Hepatocyte (in vitro differentiated cells): ENCODE measurements at places on chromosomes 5 and 9. TPM values are rescaled to one million over a fixed set of nuclear protein-coding genes. Genes with fewer than 3 reads are reported as not detected.

Gene OXCT1
- total RNA-seq, result 12.6 and 16.9 TPM in 2 replicates

DNA sequence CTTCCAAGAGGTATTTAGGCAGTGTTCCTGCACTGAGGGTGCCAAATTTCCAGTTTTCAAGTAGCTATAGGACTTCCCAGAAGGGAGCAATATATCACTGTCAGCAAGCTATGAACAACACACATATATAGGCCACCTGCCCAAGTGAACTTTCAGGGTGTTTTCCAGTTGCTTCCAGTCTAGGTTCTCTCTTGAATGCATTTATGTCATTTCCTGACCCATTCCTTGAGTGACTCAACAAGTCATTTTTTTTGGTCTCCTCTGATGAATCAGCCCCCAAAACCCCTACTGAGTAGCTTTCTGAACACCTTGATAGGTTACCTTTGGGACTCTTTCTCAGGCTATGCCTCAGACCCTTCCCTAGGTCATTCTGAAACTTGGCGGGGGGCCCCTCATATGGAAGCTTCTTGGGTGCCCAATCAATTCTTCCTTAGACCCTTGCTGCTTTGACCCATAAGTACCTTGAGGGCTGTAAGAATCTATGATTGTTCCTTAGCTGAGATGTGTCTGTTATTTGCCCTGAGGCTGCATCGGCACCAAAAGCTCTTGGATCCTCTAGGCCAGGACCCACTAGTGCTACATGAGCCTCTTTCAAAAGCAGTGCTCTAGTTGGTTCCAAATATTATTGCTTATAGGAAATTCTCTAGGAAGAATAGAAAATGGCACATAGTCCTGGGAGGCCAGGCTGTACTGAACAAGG, 12.4 kb downstream of the DNAJB5 start:
- no peak overlapping the region for H3K4me3 ChIP-seq
- H3K27me3 ChIP-seq, result no peaks in the 10 kb centered on the region
- peaks cover 10% of the 10 kb centered on the region for H3K4me1 ChIP-seq
- no peak overlapping the region for H3K27ac ChIP-seq
- DNase-seq, result no peak

DNA sequence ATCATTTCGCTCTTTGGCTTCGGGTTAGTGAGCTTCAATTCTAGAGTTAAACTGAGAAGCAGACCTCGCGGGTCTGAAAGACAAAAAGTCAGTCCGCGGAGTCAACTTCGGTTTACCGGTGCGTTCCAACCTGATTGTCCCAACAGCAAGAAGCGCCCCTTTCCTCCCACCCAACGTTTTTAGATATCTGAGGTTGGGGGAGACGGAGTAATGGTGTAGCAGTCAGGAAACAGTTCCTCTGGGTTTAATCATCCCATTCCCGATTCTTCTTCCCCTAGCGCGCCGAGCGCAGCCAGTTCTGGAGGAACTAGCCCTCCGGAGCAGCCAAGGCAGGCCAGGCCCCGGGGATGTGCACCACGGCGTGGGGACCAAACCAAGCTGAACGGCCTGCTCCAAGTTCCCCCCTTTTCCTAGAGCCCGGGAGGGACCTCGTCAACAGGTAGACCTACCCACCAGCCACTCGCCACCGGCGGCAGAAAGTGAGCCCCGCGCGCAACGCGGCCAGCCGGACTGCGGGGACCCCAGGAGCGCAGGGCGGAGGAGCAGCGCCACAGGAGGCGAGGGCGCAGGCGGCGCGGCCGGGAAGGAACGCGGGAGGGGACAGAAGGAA, 622 bp upstream of the ISL1 start:
- no peaks in the 10 kb centered on the region for H3K36me3 ChIP-seq
- H3K27me3 ChIP-seq, result peaks cover 84% of the 10 kb centered on the region
- peak; percentile 34 for DNase-seq
- no peaks in the 10 kb centered on the region for H3K4me1 ChIP-seq
- peak overlapping the region; percentile 56 for H3K4me3 ChIP-seq

GRCh38 chr9:93116072-93116961, 17.7 kb downstream of the NINJ1 start:
- H3K36me3 ChIP-seq, result no peaks in the 10 kb centered on the region
- peaks cover 4% of the 10 kb centered on the region for H3K4me1 ChIP-seq

Gene PHF24
- 0.08 and 0.67 TPM in 2 replicates for total RNA-seq

GRCh38 chr5:79692596-79692995, 3.0 kb downstream of the CMYA5 start:
- H3K36me3 ChIP-seq, result no peaks in the 10 kb centered on the region
- H3K27me3 ChIP-seq, result no peaks in the 10 kb centered on the region
- H3K27ac ChIP-seq, result no peak overlapping the region
- peaks cover 7% of the 10 kb centered on the region for H3K4me1 ChIP-seq

- DNase-seq, result no peak
- no peak overlapping the region for H3K4me3 ChIP-seq
- H3K27me3 ChIP-seq, result no peaks in the 10 kb centered on the region
- no peaks in the 10 kb centered on the region for H3K36me3 ChIP-seq
These were observed 106.3 kb upstream of the SNX2 start for GRCh38 chr5:122668552-122668951.

- no peaks in the 10 kb centered on the region for H3K36me3 ChIP-seq
- H3K27ac ChIP-seq, result no peak overlapping the region
- no peak for DNase-seq
- H3K4me1 ChIP-seq, result peaks cover 3% of the 10 kb centered on the region
- no peaks in the 10 kb centered on the region for H3K27me3 ChIP-seq
- no peak overlapping the region for H3K4me3 ChIP-seq
These were observed 153.7 kb downstream of the ADAMTS12 start for GRCh38 chr5:33738097-33738496.

DNA sequence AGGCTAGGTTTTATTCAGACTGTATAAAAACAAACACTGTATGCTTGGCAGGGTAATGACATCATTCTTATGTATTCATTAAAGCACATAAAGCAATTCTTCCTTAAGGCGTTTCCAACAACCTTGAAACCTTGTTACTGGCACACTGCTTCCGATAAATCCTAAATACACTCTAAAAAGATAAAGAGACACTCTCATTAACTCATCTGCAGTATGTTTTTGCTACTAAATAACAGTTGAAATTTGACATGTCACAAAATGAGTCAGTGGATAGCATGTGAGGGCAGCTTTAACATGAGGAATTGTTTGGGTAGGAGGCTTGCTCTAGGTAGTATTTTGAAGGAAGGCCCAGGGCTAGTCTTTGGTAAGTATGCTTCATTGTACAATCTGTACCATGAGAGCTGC, 13.7 kb downstream of the YIPF5 start:
- peak overlapping the region; percentile 45 for H3K27ac ChIP-seq
- no peak for DNase-seq
- no peaks in the 10 kb centered on the region for H3K36me3 ChIP-seq
- no peaks in the 10 kb centered on the region for H3K27me3 ChIP-seq

DNA sequence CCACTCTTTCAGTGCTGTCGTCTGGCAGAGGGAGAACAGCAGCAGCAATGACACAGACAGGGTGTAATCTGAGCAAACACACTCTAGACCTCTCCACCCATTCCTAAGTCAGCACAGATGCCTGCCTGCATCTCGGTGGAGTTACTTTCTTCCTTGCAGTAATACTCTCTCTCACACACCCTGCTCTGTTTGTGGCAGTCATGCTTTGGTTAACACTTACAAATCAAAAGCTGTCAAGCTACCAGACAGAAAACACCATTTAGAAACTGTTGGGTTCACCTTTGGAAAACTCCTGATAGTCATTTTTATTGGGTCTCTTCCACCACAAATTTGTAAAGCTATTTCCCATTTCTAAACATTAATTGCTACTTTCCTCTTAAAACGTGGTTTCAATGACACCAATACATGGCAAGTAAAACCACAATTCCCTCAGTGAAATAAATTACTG, 27.3 kb downstream of the LHFPL2 start:
- H3K4me3 ChIP-seq, result no peak overlapping the region
- H3K36me3 ChIP-seq, result no peaks in the 10 kb centered on the region
- no peaks in the 10 kb centered on the region for H3K27me3 ChIP-seq
- no peak overlapping the region for H3K27ac ChIP-seq

Gene TAF11L5
- not detected in 2 replicates for total RNA-seq

DNA sequence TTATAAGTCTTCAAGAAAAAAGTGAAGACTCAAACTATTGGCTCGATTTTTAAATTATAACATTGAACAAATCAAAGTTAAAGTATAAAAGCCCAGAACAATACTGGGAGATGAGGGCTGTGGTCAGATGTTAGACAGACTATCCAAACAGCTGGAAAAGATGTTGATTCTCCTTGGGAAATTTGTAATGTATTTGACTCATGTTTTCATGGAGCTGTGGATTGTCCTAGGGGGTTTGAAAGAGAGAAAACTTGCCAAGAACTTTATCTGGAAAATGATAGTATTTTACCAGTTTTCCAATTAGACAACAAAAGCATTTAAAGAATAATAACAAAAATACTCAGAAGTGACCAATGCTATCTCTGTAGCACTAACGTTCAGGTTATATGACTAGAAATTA, 339.2 kb downstream of the ARL15 start:
- H3K36me3 ChIP-seq, result no peaks in the 10 kb centered on the region
- no peak overlapping the region for H3K27ac ChIP-seq
- DNase-seq, result no peak
- H3K4me1 ChIP-seq, result no peaks in the 10 kb centered on the region
- H3K27me3 ChIP-seq, result no peaks in the 10 kb centered on the region

Gene ANKRD18A
- total RNA-seq, result 0.08 and 0.53 TPM in 2 replicates

Gene CARD9
- 0.68 and 0.80 TPM in 2 replicates for total RNA-seq

- no peak overlapping the region for H3K27ac ChIP-seq
- no peaks in the 10 kb centered on the region for H3K27me3 ChIP-seq
- H3K4me3 ChIP-seq, result no peak overlapping the region
- DNase-seq, result no peak
These were observed 1867.9 kb upstream of the NUDT12 start for GRCh38 chr5:105430516-105430915.

Gene SLC46A2
- not detected in 2 replicates for total RNA-seq

DNA sequence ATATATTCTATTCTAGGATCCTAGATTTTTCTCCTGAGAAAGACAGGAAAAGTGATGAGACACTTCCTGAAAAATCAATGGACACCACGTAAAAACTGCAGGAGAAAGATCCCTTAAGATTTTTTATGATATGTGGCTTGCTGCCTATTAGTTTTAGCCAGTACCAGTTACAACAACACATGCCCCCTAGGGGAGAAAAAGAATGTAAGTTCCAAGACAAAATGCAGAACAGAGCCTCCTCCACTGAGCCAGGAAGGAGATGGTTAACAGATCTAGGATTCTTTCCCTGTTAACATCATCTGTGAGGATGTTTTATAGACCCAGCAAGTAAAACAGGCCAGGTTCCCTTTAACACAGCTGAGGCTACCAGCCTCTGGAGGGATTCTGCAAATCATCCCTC, 574.7 kb downstream of the TLE4 start:
- DNase-seq, result no peak
- no peaks in the 10 kb centered on the region for H3K27me3 ChIP-seq
- H3K4me1 ChIP-seq, result no peaks in the 10 kb centered on the region
- no peak overlapping the region for H3K27ac ChIP-seq

DNA sequence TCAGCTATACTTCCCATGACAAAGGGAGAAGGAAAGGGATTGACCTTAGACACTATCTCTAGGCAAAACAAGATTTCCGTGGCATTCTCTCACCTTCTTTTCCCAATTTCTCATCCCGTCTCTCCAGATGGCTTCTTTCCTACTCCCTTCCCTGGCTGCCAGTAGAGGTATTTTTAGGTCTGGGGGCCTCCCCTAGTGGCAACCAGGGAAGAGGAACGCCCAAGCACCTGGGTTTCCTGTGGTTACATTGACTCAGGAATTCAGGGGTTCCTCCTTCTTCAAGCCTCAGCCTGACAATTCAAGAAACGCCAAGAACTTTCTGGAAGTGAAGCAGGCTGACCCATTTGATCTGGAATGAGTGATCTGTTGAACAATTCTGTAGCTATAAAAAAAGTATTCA, 111.5 kb upstream of the OSMR start:
- no peaks in the 10 kb centered on the region for H3K4me1 ChIP-seq
- no peak overlapping the region for H3K4me3 ChIP-seq
- no peaks in the 10 kb centered on the region for H3K27me3 ChIP-seq
- H3K36me3 ChIP-seq, result no peaks in the 10 kb centered on the region

Gene SLC27A6
- total RNA-seq, result 5.0 and 5.8 TPM in 2 replicates

DNA sequence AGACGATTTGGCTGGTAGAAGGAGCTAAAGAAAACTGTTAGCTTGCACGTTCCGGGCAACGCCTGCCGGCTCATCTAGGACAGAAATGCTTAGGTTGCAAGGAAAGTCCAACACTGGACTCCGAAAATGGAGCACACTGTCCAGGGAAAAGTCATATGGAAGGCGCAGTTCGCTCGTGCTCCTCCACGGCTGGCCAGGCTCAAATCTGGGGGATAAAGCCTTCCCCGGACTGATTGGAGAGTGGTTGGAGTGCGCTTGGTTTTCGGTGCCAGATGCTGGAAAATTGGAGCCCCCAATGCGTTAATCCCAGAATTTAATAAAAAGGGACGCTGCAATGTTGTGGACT, 955 bp downstream of the CDH6 start:
- peaks cover 42% of the 10 kb centered on the region for H3K27me3 ChIP-seq
- no peaks in the 10 kb centered on the region for H3K36me3 ChIP-seq
- DNase-seq, result no peak
- H3K4me3 ChIP-seq, result peak overlapping the region; percentile 82

Gene KIAA1191
- 98.3 and 104 TPM in 2 replicates for total RNA-seq

- no peaks in the 10 kb centered on the region for H3K36me3 ChIP-seq
- no peak overlapping the region for H3K4me3 ChIP-seq
- no peaks in the 10 kb centered on the region for H3K4me1 ChIP-seq
- no peak for DNase-seq
- H3K27ac ChIP-seq, result no peak overlapping the region
- no peaks in the 10 kb centered on the region for H3K27me3 ChIP-seq
These were observed 72.0 kb downstream of the CCNH start for GRCh38 chr5:87340716-87341115.

DNA sequence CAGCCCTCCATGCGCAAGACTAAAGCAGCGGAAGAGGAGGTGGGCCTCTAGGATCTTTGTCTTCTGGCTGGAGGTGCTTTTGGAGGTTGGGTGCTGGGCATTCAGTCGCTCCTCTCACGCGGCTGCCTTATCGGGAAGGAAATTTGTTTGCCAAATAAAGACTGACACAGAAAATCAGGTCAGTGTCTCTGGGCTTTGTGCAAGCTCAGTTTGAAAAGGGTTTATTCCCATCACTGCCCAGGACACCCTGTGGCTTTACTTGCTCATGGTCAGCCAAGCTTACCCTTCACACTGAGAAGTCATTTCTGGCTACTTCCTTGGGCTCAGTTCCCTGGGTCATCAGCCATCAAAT, 10.5 kb downstream of the SLC2A8 start:
- H3K27ac ChIP-seq, result no peak overlapping the region
- H3K36me3 ChIP-seq, result no peaks in the 10 kb centered on the region
- no peak for DNase-seq
- H3K4me3 ChIP-seq, result no peak overlapping the region
- H3K27me3 ChIP-seq, result no peaks in the 10 kb centered on the region

- no peaks in the 10 kb centered on the region for H3K27me3 ChIP-seq
- peaks cover 6% of the 10 kb centered on the region for H3K4me1 ChIP-seq
- DNase-seq, result peak; percentile 15
- no peaks in the 10 kb centered on the region for H3K36me3 ChIP-seq
These were observed 154.9 kb upstream of the DAPK1 start for GRCh38 chr9:87342743-87343142.

- peaks cover under 1% of the 10 kb centered on the region for H3K27me3 ChIP-seq
- no peak overlapping the region for H3K27ac ChIP-seq
- H3K36me3 ChIP-seq, result no peaks in the 10 kb centered on the region
- H3K4me1 ChIP-seq, result peaks cover 19% of the 10 kb centered on the region
- DNase-seq, result no peak
These were observed 17.4 kb upstream of the ASS1 start for GRCh38 chr9:130427326-130427725.
